Cerebellar nuclear complex (tissue), 1 donor: ENCODE measurements at places on chromosomes 6 and 20.

DNA sequence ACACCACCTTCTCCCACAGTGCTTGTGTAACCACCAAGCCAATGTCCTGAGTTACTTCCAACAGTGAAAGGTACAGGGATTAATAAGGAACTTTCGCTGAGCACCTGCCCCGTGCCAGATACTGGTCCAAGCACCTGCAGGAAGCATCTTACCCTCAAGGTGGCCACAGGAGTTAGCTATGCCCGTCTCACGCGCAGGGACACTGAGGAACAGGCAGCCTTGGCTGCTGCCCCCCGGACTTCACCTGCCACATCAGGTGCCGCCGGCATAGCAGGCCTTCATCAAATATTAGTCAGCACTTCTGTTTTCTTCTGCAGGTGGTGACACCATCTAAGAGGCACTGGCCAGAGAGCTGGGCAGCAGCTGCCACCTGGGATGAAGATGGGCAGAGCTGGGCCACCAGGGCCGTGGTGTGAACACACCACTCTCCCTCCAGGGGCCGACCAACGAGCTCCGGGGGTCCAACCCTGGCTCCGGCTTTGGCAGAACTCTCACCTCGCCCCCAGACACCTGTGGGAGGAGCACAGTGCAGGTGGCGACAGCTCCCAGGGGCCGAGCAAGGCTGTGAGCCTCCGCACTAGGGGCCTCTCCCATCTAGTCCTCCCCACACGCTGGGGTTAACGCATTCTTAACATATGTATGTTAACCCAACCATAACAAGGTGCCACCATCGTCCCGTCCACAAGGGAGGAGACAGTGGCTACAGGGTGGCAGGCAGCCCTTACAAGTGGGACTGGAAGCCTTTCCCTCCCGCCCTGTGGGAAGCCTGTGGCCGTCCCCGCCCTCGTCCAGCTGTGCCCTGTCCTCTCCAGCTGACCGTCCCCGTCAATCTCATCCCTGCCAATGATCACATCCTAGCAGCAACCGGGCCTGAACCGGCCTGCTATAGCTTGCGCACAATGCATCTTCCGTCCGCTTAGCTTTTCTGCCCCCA is 2.9 kb upstream of the PPDPF start:
- no peak for DNase-seq

DNA sequence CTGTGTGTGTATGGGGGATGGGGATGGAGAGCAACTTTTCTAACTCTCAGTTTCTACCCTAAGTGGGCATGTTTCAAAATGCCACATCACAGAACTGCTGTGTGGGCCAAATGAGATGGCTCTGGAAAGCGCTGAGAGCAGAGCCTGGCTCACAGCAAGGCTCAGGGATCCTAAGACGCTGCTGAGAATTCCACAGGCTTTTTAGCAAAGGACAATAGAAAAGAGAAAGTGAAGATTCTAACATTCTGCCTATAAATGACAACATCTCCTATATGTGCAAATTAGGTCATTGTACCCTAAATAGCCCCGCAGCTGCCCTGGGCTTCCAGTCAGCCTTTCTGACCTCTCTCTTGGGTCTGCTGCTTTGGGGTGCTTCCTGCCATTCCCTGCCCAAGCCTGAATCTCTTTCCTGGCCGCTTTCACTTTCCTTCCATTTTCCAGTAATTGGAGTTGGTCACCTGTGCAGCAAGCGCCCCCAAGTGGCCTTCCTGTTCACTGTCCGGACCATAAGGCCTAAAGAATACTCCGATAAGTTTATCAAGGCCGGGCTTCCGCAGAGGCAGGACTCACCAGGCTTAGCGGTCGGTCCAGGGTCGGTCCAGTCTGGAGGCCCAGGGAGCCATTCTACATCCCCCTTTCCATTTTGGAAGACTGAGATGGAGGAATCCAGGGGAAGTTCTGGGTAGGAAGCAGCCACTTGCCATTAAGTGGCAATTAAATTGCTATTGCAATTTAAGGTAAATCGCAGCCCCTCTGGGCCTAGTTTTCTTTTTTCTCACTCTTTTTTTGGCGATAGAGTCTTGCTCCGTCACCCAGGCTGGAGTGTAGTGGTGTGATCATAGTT is 6.7 kb upstream of the DDR1 start:
- peak; percentile 64 for DNase-seq

- no peak for DNase-seq
Measured at GRCh38 chr6:136801581-136801980, 9.3 kb upstream of the MAP3K5 start.

- no peak for DNase-seq
Measured at GRCh38 chr6:91088515-91088914, 501.6 kb upstream of the MAP3K7 start.

DNA sequence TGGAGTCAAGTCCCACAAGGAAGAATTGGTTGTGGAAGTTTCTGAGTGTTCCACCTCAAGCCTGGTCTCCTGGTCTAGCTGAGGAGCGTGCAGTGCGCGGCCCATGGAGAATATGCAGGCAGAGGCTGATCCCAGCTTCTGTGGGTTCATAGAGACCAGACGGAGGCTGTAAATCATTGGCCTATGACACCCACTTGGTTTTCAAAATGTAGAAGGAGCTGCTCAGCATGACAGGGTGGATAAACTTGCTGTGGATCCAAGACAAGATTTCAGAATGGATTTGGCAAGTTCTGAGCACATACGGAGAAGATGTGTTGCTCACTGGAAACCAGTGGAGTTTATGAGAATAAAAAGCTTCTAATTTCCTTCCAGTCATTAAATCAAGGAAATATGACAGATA is 744 bp downstream of the KIF25 start:
- DNase-seq = no peak

DNA sequence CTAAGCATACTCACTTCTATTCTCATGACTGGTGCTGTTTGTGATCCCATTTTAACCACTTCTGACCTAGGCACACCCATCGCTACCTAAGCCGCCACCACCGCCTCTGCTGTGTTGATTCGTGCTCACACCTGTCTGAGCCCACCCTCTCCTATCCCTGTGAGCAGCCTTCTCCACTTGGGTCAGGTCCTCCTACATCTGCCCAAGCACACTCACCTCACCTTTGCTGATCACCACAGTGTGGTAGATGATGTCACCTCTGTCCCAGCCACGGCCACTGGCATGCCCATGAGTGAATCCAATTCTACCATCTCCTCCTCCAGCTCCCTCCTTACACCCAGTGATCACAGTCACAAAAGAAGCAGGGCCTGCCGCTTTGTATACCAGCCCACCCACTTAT is 20.8 kb downstream of the MUC22 start:
- no peak for DNase-seq

DNA sequence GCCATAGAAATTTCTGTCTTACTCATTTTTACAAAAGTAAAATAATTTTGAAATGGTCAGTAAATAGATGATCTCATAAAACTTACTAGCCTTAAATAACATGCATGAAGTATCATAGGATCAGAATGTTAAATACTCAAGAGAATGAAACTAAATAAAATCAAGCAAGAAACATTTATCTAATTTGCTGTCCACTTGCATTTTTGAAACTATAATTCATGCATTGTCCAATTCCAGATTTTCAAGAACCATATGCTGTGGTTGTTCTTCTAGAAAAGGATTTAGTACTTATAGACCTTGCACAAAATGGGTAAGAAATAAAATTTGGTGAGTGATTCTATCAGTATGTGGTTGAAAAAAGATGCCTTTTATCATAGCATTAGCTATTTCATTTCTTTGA is 107.0 kb downstream of the STXBP5 start:
- DNase-seq = no peak

DNA sequence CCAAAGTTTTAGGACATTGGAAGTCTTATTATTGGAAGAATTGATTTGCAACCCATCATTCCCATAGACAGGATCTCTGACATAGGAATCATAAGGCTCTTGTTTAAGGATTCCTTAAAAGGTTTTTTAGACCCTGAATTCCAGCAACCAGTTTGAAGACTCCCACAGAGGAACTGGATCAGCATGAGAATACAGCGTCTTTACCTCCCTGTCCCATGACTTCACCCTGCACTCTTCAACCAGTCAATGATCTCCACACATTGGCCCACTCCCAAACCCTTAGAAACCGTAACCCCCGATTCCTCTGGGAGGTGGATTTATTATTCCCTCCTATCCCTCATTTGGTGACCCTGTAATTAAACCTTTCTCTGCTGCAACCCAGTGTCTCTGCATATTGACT is 150.7 kb upstream of the PLCB4 start:
- DNase-seq = no peak

- DNase-seq = no peak
Measured at GRCh38 chr20:33830371-33830770, 19.2 kb downstream of the CHMP4B start.

GRCh38 chr6:23630726-23631635 is 495.0 kb upstream of the NRSN1 start:
- DNase-seq = no peak

DNA sequence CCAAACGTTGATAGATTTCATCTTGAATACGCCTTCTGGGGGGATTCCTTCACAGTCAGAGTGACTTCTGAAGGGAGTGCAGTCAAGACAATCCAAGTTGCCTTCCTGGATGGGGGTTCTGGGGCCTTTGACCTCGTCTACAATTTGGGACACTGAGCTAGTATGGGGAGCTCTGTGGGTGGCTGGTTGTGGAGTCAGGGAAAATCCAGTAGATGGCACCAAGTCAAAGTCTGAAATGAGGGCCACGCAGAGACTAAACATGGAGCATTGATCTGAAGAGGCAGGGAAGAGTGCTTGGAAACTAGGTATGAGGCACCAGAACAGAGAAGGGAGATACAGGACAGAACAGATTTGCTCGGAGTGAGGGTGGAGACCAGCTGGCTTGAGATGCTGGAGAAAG is 43.6 kb upstream of the CCN6 start:
- DNase-seq = no peak

- no peak for DNase-seq
Measured at GRCh38 chr6:168250250-168250649, 69.3 kb downstream of the DACT2 start.

DNA sequence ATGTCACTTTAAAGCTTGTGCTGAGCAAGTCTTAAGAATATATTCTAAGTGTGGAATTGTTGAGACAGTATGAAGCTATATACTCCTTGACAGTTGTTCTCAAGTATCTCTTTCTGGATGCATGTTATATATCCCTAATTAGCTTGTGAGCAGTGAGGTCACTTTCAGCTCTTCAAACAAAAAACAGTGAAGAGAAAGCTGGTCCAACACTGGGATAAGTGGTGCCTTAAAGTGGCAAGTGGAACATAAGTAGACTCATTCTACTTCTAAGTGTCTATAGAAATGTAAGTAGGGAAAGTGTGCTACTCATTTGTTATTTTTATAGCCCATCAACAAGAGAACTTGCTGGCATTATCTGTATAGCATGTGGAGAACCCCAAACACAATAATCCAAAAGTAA is 133.1 kb upstream of the BACH2 start:
- DNase-seq = no peak
